NCI-H187 (cell line): ENCODE measurements at places on chromosomes 12 and 14.

DNA sequence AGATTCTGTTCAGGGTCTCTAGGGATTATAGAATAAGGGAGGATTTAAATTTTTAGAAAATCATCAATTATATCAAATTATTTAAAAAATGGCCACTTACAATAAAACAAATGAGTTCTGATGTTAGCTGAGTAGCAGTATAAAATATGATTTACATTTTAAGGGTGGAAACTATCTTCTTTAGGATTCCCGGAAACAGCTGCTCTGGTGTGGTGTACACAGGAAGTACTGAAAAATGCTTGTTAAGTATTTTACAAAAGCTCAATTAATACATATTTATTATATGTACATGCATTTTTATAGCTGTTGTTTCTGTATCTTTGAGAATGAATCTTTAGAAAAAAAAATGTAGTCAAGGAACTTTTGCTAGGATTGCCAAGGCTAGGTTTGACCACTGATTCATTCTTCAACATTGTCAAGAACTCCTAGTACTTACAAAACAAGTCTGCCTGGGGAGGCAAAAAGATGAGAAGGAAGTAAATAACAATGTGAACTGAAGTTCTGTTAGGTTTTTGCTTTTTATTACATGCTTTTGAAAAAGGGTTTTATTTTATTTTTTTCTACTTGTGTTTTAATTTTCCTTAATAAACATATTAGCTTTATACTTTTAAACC lies 48.0 kb downstream of the ARF6 start:
- DNase-seq: no peak

GRCh38 chr12:53869500-53869899 lies 69.1 kb upstream of the HOXC13 start:
- no peak for DNase-seq

DNA sequence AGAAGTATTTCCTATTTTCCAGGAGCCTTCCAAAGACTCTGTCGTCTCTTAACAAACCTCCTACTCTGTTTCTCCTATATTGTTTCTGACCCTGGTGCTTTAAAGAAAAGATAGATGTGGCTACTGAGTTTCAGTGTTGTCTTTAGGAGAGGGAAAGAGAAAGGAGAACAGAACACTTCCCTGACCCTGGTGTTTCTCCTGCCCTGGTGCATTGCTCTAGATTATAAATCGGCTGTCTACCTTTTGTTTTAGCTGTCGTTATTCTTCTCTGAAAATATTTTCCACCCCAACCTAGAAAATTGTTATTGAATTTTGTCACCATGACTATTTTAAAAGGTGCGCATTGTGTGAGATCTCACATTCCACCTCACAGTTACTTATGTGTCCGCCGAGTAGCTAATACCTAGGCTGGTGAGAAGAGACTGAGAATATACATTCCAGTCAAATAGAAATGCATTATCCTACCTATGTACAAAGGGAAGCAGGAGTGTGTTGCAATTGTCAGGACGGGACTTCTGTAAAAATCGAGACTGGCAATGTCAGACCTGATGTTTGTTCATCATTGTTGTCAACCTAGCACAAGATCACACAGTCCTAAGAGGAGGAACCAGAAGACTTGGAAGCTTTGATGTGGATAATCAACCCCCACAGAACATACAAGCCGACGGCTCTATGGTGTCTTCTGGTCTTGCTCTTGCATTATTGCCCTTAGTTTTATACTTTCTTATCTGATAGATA lies 108.7 kb upstream of the SLC38A4 start:
- no peak for DNase-seq

DNA sequence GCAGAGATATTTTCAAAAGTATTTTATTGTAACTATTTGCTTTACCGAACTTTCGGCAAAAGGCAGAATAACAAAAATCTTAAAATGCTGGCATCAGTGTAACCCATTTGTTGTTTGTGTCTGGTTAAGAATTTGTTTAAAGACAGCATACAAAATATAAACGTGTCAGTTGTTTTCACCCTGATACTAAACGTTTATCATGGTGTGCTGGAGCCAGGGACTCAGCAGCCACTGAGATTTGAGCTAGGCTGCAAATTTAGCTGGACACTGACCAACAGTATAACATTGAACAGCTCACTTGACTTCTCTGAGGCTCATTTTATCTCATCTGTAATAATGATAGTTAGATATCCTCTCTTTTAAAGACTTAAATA lies 183.7 kb downstream of the TMTC3 start:
- DNase-seq: no peak

DNA sequence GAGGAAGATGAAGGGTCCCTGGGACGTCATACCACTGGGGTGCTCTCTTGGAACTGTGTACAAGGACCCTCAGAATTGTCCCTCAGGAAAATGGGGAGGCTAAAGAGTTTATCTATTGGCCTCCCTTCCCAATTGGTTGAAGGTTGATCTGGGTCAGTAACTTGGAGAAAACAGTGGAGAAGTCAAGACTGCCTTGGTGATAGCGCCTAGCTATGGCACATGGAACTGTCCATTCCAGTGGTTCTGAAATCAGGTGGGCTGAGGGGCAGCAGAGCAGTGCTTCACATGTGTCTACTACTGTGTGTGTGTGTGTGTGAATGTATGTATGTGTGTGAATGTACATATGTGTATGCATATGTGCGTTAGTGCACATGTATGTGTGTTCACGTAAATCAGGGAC lies 316.1 kb downstream of the AACS start:
- no peak for DNase-seq

DNA sequence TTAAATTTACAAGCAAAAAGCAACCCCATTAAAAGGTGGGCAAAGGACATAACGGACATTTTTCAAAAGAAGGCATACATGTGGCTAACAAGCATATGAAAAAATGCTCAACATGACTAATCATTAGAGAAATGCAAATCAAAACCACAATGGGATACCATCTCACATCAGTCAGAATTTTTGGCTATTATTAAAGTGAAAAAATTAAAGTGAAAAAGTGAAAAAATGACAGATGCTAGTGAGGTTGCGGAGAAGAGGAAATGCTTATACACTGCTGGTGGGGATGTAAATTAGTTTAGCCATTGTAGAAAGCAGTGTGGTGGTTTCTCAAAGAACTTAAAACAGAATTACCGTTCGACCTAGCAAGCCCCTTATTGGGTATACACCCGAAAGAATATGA lies 7.9 kb downstream of the OTOGL start:
- no peak for DNase-seq

- no peak for DNase-seq
Observed at GRCh38 chr12:75781532-75782046, 250.0 kb downstream of the PHLDA1 start.

GRCh38 chr14:28690029-28690692 lies 76.4 kb upstream of the FOXG1 start:
- DNase-seq: no peak

DNA sequence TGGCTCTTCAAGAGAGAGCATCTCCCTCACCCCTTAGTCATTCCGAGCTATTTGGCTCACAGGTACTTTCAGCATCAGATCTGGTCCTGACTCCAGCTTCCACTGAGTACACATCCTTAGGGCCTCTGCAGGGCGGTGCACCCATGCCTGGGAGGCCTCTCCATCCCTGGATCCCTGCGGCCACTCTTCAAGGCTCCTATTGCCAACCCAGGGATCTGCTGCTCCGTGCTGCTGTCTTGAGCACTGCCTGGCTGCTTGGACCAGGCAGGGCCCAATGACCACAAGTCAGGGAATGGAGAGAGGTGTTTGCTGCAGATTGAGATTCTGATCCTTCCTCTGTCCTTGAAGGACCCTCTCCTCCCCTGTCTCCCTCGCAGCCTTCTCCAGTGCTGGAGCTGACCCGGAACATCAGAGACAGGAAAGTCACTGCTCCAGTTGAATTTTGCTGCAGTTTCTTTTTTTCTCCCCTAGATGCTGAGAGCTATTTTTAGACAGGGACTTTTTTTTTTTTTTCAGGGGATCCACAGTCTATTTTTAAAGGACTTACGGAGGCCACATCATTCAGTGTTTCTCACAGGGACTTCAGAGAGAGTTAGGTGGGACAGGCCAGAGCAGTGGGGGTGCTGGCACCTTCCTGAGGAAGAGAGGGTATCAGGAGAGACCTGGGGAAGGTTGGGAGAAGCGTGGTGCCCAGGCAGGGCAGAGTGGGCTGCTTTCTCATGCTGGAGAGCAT lies 50.1 kb upstream of the KCNA1 start:
- no peak for DNase-seq

DNA sequence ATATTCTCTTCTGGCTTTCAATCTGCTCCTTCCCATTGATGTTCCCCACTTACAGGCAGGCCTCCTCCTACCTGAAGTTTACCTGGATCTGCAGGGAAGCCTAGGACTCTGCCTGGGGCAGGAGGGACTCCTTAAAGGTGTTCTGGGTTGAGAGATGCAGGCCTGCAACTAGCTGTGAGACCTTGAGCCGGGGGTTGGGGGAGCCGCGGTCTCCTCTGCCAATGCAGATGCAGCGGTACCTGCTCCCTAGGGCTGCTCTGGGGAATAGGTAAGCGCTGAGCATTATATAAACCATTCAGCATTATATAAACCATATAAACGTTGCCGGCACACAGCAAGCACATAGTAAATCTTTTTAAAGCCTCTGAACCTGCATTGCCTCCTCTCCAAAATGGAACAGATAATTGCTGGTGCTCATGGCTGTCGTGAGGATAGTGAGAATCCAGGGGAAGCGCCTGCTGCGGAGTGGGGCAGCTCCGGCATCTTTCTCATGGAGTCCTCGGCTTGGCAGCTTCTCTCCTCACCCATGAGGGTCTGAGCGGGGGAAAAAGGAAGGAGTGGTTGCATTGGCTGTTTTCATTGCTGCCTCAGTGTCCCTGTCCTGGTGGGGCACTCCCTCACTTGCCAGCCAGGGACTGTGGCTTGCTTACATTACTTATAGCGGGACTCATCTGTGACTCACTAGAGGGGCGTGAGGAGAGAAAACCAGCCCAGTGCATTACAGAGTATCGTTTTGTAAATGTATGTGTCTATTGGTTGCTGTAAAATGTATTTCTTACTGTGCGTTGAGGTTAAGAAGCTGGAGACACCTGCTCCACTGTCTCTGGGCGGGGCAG lies 12.5 kb upstream of the KRT80 start:
- no peak for DNase-seq

DNA sequence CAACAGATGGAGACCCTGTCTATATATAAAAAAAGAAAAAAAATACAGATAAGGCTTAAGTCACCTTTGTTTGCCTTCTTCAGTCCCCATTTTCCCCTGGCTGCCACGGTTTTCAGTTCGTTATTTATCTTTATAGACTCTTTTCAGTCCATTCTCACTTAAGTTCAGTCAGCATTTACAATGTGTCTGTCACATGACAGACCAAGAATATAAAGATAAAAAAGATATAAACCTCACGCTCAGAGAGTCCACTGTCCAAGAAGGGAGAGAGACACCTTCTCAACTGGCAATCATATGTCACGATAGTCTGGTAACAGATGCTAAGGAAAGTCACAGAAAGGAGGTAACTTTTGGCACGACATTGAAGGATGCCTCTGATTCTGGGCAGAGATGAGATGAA lies 13.4 kb upstream of the POLR3B start:
- DNase-seq: no peak

- DNase-seq: peak; percentile 7
Observed at GRCh38 chr12:71599210-71599609, 64.4 kb downstream of the ZFC3H1 start.

DNA sequence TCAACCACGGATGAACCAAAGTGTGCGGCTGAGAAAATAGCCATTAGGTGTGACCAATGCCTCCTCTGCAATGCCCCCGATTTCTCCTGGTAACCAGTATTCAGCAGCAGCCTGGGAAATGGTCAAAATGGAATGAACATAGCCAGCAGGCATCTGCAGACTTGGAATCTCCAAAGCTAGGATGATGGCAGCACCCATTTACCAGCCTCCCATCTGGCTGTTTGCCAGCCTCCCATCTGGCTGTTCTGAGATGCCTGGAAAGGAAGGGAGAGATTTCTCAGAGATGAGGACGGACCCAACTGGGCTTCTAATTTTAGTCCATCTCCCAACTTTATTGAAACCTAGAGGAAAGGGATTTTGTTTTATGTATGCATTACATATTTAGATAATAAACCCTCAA lies 16.2 kb downstream of the CLMN start:
- DNase-seq: no peak

- no peak for DNase-seq
Observed at GRCh38 chr12:93139028-93139665, 210.1 kb upstream of the EEA1 start.

GRCh38 chr12:95173392-95174251 lies 43.6 kb downstream of the FGD6 start:
- DNase-seq: no peak
